Fibroblast of villous mesenchyme (primary cell): ENCODE measurements at places on chromosomes 7 and 10.
A peak's percentile ranks its signal among the peaks of the same experiment; 100 is the strongest.

GRCh38 chr10:102651455-102652169 lies 7.3 kb downstream of the TRIM8 start:
- DNase-seq, result no peak

DNA sequence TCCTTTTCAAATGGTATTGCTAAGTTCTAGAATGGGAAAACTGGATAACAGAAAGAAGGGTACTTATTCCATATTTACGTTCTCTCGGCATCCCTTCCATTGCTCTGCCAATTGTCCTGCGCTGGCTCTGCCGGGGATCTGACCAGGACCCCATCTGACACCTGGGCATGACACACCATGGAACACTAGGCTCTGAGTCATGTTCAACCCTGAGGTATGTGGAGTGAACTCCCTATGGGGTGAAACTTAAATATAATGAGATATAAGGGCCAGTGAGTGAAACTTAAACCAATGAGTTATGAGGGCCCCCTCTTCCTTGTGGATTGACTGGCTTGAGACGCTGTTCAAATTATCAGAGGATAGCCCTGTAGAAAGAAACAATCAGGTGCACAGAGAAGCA lies 55.1 kb upstream of the ZEB1 start:
- DNase-seq, result no peak

DNA sequence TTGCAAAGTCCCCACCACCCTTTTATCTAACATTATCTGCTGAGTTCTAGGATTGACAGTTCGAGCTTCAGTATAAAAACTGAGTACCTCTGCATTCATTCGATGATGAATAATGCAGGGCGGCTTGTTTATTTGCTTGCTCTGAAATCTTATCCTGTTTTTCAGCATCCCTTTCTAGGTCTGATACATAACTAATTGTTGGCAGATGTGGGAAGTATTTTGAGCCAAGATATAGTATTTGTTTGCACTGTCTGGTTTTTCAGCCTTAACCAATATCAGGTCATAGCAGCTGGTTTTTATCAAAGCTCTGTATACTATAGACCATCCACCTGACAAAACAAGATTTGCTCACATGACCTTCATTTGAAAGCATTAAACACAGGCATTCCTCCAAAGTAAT lies 161.4 kb downstream of the TFEC start:
- DNase-seq, result no peak

GRCh38 chr10:83991986-83992753 lies 147.1 kb upstream of the GHITM start:
- peak; percentile 4 for DNase-seq

DNA sequence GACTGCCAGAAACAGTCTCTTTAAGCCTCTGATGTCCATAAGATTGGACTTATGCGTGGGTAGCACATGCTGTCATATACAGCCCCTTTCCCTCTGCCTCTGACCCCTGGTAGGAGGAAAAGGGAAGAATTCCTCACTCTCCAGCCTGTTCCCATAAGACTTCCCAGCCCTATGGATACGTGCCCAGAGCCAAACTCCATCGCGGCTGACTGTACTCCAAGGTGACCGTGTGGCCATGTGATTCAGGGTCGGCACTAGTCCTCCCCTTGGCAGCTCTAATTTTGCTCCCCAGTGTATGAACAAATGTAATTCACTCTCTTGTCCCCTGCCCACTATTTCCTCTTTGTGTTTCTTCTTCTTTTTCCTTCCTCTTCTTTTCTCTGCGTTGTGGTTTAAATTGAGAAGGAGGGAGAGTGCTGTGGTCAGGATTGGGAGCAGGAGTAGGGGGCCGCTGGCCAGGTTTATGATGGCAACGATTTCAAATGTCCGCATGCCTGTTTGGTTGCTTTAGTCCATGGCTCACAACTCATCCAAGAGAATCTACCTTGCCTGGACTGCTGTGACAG lies 43.8 kb downstream of the PRLHR start:
- no peak for DNase-seq

DNA sequence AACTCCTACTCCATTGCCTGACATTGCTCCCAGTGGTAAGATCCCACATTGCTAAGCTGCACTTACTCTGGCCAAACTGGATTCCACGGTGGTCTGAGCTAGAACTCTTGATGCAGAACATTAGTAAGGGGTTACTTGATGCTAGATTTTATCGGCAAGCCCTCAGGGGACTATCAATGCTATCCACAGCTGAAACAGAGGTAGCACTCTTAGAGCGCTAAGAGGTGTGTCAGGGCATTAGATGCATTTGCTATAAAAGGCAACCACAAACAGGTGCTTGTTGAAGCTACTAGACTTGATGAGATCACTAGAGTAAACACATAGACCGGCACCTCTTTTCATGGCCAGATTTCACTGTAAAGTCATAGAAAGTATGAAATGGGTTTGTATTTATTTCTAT lies 116.3 kb downstream of the MDFIC start:
- no peak for DNase-seq

DNA sequence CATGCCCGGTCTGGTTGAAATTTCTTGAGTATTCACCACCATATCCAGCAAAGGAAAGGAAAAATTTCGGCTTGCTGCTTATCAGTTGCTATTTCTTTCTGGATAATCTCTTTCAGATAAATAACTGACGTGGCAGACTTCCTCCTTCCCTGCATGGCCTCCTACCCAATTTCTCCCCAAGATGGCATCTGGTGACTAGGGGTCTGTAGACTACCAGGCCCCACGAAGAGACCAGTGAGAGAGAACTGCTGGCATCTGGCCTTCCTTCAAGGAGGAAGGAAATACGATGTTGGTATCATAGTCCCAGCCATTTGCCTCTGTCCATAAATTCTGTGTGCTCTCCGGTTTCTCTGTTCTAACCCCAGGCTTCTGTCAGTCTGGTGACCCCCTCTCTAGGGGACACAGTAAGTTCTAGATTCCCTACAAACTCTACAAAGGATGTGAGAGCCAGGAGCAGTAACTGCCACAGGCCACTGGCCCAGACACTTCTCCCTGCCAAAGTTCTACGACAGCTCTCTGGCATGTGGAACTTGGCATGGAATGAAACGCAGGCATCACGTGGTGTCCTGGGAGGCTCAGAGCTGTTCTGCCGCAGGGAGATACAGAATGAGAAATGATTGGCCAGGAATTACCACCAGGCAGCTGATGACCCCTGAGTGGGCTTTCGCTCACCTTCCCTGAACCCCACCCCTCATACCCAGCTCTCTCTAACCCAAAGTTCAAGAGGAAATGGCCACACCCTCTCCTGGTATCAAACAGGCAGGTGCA lies 30.0 kb upstream of the MSRB2 start:
- DNase-seq, result peak; percentile 64
